Stimulated activated CD8-positive, alpha-beta memory T cell treated with anti-CD3 and anti-CD28 coated beads, Interleukin-4, amount 100 ng/mL, for 1 hour (primary cell): ENCODE measurements at places on chromosomes 1 and 21.

- DNase-seq, result no peak
Observed at GRCh38 chr1:14010476-14010875, 310.5 kb downstream of the PRDM2 start.

DNA sequence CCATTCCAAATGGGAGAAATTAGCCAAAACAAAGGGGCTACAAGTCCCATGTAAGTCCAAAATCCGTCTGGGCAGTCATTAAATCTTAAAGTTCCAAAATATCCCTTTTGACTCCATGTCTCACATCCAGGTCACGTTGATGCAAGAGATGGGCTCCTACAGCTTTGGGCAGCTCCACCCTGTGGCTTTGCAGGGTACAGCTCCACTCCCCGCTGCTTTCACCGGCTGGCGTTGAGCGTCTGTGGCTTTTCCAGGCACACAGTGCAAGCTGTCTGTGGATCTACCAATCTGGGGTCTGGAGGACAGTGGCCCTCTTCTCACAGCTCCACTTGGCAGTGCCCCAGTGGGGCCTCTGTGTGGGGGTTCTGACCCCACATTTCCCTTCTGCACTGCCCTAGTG, 130.2 kb downstream of the TPR start:
- DNase-seq, result no peak

DNA sequence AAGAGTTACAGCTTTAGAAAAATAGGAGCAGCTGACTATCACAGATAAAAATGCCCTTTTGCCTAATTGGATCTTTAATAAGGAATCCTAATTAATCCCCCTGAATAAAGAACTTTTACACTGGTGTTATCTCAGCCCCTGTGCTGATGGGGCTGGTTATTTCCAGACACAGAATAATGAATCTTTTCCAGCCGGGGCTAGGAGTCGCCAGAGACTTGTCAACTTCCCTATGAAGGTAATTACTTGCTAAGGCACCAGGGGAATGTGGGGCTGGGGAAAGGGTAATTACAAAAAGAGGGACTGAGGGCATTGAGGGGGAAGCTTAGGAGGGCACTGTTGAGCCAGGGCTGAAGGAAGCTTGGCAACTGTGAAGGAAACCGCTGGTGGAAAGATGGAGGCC, 34.5 kb downstream of the HMGB4 start:
- DNase-seq, result no peak

DNA sequence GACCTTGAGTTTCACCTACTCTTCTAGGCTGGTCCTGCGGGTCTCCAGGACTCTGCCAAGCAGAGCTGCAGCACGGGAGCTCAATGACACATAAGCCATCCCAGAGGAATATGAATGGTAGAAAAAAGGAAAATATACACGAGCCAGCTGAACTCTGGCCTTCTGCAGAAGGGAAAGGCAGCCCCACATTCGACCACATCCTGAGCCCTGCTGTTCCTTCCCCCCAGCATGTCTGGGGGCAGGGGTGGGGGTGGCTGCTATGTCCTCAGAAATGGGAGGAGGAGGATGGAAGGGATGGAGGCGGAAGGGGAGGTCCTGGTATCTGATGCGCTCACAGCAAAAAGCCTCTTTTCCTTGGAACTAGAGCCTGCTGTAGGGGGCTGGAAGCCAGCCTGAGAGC, 12.1 kb upstream of the KDF1 start:
- no peak for DNase-seq

DNA sequence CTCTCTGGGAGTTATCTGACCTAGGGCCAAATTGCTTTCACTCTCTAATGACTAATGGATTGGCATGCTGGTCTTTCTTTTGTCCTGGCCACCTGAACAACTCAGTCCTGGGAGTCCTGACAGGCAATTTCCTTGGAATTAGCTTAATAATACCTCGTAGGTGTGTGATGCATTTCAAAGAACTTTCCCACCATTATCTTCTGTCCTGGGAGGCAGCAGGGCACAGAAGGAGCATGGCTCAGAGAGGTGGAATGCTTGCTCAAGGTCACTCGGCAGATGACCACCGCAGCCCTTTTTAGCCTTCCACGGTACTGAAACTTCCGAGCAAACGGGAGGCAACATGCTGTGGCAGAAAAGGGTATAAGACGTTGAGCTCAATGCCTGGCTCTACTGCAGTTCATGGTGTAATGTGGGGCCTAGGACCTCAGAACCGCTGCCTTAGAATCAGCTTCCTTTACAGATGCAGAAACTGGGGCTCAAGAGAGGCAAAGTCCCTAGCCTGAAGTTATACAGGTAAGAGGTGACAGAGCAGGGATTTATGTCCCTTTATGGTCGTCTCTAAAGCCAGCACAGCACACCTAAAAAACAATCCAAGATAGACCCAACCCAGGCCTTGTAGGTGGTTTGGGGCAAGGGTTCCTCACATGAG, 3.2 kb downstream of the ID3 start:
- DNase-seq, result no peak
